ENCODE measurements at places on chromosomes 3 and 15.

GRCh38 chr3:126606001-126606400 is 47.3 kb upstream of the C3orf22 start:
- no peak for ATAC-seq

DNA sequence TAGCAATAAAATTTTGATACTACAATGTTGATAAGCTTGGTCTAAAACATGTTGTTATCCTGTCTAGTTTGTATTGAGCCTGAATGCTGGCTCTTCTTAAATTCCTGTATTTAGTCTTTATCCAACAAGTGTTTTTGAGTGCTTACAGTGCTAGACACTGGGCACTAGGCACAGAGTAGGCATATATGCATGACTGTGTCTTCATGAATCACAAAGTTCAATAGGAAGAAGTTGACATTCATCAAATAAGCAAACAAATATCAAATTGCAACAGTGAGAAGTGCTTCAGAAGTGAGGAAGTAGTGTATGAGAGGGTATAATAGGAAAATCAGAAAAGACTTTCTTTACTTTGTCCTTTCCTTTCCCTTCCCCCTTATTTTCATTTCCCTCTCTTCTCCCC is 6.8 kb downstream of the CD96 start:
- ATAC-seq = no peak

DNA sequence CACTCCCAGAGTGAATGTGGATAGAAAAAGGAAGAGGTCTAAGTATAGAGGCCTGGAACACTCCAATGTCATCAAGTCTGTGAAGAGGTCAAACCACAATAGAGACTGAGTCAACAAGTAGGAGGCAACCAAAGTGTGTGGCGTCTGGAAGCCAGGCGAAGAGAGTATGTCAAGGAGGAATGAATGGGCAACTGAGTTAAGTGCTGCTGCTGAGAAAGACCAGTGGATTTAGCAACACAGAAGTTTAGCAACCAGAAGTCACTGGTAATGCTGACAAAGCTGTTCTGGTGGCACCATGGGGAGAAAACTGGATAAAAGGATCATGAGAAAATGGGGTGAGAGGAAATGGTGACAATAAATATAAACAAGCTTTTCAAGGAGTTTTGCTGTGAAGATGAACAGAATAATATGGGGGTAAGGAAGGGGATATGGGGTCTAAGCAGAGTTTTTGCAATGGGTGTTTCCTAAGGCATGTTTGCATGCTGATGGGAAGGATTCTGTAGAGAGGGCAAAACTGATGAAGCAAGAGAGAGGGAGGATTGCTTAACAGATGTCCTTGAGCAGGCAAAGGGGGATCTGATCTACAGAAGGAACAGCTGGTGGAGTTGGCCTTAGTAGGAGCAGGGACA is 38.4 kb downstream of the PCOLCE2 start:
- peak; percentile 51 for ATAC-seq

DNA sequence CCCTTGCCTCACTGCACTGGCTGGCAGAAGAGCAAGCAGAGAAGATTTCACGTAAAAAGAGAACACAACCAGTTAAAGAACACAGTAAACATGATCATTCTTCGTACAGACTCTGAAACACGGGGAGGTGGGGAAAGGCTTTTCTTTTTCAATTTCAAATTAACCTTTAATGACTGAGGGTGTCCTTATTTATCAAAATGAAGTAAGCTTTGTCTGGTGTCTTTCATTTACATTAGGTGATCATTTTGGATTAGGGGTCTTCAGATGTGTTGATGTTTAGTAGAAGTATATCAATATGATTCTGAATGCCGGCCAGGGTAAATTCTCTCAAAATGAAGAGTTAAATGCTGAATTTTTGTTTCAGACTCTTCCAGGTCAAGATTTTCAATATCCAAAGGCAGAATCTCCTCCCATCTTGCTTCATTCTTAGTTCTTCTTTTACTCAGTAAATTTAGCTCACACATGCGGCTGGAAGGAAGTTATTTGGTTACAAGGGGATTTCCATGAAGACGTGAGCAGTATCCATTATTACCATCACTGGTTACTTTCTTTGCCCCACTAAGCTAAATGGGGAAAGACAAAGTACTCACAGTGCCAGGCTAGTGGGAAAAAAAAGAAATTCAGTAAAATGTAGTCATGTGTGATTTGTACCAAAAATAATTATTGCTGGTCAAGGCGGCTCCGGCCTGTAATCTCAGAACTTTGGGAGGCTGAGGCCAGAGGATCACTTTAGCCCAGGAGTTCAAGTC is 272.2 kb upstream of the NR2F2 start:
- ATAC-seq = no peak

- no peak for ATAC-seq
These were observed 412.6 kb upstream of the SEMA6D start for GRCh38 chr15:47304656-47305055.

GRCh38 chr15:40793216-40793989 is 13.5 kb upstream of the ZFYVE19 start:
- ATAC-seq = peak; percentile 51

DNA sequence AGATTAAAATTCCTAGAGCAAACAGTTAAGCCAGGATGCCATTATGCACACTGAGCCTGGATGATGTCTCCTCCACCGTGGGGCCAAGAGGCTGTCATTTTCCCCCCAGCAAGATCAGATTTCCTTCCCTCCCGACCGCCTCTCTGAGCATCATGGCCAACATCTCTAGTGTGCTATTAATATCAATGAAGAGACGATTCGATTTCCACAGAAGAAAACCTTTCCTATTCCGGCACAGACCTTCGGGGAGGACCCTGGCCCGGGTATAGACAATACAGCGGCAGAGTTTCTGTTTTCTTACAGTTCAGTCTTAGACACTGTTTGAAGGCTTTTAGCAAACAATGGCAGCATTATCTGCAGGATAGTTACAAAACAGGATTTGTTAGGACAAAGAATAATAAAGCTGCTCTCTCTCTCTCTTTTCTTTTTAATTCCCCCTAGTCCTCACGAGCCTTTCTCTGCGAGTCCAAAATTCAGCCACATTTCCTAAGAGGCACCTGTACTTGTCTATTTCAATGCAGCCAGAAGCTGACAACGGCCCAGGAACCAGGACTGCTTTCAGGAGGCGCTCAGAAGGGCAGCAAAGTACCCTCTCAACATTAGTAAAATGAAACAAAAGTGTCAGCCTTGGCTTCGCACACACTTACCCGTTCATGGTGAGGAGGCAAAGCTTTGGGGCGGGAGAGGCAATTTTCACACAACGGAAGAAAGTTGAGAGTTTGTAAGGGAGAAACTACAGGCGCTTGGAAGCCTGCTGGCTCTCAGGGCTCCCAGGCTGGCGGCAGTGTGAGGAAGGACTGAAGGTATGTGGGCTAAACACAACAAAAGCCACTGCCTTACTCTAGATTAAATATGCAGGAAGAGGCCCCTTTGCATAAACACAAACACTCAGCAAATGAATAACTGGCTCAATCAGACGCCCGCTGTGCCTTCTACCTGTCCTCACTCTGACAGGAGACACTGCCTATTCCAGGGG is 278.0 kb downstream of the FOXP1 start:
- peak; percentile 23 for ATAC-seq

DNA sequence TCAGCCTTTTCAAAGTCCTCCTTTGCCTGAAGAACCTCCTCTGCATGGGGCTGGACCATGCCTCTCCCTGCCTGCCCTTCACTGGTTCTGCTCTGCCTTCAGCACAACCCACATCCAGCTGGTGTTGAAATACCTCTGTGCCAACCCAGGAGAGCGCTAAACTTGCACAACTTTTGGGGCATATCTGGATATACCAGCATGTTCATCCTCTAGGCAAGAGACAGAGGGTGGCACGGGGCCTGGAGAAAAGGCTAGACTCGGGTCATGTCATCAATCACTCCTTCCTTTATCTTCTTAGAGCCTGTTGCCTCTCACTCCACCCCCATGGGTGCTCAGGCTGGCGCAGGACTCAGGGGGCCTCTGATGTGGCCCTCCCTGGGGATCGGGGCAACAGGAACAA is 4.8 kb downstream of the SEMA4B start:
- ATAC-seq = no peak

GRCh38 chr15:57496946-57497869 is 94.5 kb upstream of the MYZAP start:
- ATAC-seq = no peak

DNA sequence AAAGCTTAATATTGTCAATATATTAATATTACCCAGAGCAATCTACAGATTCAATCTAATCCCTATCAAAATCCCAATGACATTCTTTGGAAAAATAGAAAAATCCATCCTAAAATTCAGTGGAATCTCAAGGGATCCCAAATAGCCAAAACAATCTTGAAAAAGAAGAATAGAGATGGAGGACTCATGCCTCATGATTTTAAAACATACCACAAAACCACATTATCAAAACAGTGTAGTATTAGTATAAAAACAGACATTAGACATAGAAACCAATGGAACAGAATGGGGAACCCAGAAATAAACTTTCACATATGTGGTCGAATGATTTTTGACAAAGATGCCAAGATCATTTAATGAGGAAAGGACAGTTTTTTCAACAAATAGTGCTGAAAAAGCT is 14.6 kb downstream of the NEK4 start:
- no peak for ATAC-seq

DNA sequence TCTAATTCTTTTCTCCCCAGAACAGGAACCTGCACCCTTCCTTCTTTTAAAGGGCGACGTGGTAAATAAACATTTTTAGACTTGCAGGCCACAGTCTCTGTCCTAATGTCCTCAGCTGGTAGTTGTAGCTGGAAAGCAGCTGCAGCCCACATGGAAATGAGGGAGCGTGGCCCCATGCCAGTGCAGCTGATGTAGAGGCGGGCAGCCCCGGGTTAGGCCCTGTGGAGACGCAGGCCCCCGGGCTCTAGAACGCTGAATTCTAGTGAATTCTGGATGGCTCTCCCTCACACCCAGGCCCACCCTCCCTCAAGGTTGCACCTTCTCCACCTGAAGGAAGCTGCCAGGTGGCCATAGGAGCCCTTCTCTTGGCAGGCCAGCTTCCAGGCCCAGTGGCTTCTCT is 52.3 kb downstream of the PGPEP1L start:
- no peak for ATAC-seq

- no peak for ATAC-seq
These were observed 443.3 kb downstream of the EPHB1 start for GRCh38 chr3:135238236-135238830.

DNA sequence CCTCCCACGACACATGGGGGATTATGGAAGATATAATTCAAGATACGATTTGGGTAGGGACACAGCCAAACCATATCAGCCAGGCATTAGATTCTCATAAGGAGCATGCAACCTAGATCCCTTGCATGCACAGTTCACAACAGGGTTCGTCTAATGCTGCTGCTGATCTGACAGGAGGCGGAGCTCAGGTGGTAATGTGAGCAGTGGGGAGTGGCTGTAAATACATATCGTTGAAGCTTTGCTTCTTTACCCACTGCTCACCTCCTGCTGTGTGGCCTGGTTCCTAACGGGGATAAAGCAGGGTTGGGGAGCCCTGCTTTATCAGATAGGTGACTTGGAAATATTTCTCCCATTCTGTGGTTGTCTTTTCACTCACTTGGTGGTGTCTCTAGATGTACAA is 14.8 kb downstream of the DOCK3 start:
- ATAC-seq = no peak

GRCh38 chr3:146396792-146397191 is 72.6 kb downstream of the PLSCR2 start:
- ATAC-seq = no peak

GRCh38 chr3:71446734-71447133 is 136.8 kb downstream of the FOXP1 start:
- ATAC-seq = no peak

- peak; percentile 83 for ATAC-seq
These were observed at the start of gene STOML1 for GRCh38 chr15:73991726-73992593. Gene STOML1, minus strand, starts transcription at chr15:73992295. Its CDS starts 72 bp downstream, at chr15:73992223.

GRCh38 chr15:89728254-89728653 is 22.8 kb downstream of the MESP1 start:
- ATAC-seq = no peak

DNA sequence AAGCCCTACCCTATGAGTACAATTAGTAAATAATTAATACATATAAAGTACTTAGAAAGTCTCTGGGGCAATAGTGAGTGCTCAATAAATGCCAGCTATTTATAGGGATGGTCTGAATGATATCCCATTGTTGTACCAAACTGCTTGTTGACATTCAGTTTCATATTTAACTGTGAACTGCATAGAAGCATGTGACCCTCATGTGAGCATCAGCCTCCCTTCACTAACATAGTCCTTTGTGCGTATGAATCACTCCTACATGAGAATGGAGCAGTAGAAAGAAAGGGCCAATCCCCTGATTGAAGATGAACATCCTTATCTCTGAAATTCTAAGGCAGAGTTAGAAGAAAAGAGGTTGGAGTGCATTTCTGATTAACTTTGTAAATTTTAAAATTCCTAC is 68.7 kb upstream of the ATP10A start:
- no peak for ATAC-seq

GRCh38 chr3:9881441-9881840 is 1.4 kb upstream of the CIDEC start:
- no peak for ATAC-seq

DNA sequence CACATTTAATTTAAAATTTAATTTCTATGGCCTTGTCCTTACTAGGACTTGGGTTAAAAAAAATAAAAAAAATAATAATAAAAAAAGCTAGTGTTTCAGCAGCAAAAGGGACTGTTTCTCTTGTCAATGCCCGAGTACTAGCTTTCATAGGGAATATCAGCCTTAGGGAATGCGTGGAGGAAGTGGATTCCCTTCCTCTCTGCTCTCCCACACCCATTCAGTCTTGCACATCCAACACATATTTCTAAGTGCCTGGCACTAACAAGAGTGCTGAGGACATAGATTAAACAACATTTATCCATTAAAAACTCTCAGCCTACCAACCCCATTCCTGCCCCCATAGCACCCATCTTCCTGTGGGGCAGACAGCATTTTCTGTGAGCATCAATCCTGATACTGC is 6.2 kb downstream of the ZNF385D start:
- no peak for ATAC-seq

DNA sequence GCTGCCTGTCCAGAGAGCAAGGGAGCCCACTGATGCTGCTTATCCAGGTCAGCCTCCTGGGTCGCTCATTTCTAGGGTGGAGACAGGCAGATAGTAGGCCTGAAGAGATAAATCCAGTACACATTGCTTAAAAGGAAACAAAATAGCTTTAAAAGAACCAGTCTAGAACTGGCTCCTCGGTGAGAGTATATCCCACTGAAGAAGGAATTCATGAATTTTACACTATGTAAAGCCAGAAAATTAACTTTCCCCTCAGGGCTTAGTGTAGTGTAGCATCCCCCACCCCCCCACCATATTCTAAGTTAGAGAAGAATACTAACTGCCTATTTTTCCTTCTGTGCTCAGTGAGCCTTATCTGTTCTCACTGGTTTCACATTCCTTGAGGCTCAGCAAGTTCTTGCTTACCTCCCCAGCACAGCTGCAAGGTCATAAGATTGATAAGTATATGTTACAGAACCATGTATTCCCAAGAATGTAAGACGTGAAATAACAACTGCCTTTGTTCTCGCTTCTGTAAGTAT is 30.5 kb upstream of the NOX5 start:
- ATAC-seq = no peak
